Activated T-cell treated with anti-CD3 and anti-CD28 coated beads, Interleukin-2, amount 50 U/mL, for 72 hours (primary cell): ENCODE measurements at places on chromosomes 1 and 21. TPM values are rescaled to one million over a fixed set of nuclear protein-coding genes. Genes with fewer than 3 reads are reported as not detected.
A peak's percentile ranks its signal among the peaks of the same experiment; 100 is the strongest.

DNA sequence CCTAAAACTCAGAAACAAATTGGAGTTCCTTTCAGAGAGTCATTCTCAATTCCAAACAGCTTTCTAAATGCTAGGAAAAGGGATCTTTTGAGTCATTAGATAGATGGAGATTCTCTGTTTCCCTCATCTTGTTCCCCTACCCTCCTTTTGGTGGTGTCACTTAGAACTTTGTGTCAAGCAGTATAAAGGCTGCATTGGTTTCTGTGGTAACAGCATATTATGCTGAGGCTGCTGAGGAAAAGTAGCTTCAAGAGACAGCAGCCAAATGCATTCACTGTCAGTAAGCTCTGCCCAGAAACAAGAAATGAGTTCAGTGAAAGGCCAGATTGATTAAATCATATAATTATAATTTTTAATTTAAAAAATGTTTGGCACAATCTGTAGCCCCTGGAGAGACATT is 144.1 kb downstream of the LRRC40 start:
- H3K27me3 ChIP-seq, result no peaks in the 10 kb centered on the region
- no peak overlapping the region for H3K4me3 ChIP-seq
- DNase-seq, result no peak
- H3K4me1 ChIP-seq, result no peaks in the 10 kb centered on the region
- no peak overlapping the region for H3K27ac ChIP-seq

The ADAMTSL4 gene
- 2.6 TPM for total RNA-seq

The VCAM1 gene
- 0.58 TPM for total RNA-seq

DNA sequence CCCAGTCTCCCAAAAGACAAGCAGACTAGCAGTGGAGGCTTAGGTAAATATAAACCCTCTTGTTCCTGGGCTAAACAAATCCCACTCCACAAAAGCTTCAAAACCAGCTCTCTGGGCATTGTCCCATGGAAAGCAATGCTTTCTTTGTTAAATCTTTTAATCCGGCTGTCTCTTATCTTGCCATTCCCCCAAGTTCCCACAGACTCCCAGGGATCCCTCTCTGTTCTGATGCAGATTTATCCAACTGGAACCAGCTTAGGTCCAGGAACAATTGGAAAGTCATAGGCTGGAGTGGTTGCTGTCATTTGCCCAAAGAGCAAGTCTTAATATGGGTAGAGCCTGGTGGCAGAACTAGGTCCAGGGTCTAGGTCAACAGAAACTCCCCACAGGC is 110.1 kb upstream of the ATP1A1 start:
- no peak overlapping the region for H3K27ac ChIP-seq
- H3K4me3 ChIP-seq, result no peak overlapping the region
- DNase-seq, result no peak
- no peaks in the 10 kb centered on the region for H3K36me3 ChIP-seq

DNA sequence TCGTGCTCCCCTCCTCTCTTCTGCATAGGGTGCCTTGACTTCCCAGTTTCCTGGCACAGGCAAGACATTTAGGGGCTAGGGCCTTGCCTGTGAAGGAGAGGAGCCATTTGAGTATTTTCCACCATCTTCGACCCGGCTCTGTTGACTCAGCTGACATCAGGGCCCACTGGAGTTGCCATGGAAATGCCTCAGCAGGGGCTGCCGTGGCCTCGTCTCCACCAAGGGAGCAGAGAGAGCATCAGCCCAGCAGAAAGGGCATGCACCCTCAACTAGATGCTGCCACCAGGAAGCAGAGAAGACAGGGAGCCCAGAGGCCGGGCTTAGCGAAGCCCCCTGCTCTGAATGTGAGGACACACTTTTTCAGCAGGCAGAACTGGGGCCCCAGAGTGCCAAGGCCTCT is 101.9 kb upstream of the ACTL8 start:
- no peaks in the 10 kb centered on the region for H3K27me3 ChIP-seq
- H3K4me1 ChIP-seq, result no peaks in the 10 kb centered on the region
- H3K27ac ChIP-seq, result no peak overlapping the region
- H3K36me3 ChIP-seq, result no peaks in the 10 kb centered on the region
- DNase-seq, result no peak
- H3K4me3 ChIP-seq, result no peak overlapping the region

GRCh38 chr1:156262461-156263287 is 14.8 kb upstream of the PAQR6 start:
- DNase-seq, result no peak
- peak overlapping the region; percentile 3 for H3K27ac ChIP-seq
- no peaks in the 10 kb centered on the region for H3K4me1 ChIP-seq
- H3K4me3 ChIP-seq, result no peak overlapping the region

- no peak for DNase-seq
- no peaks in the 10 kb centered on the region for H3K27me3 ChIP-seq
- no peak overlapping the region for H3K4me3 ChIP-seq
- H3K4me1 ChIP-seq, result peaks cover 7% of the 10 kb centered on the region
Observed at GRCh38 chr1:62727656-62728407, 39.6 kb upstream of the DOCK7 start.

GRCh38 chr21:29168891-29169315 is 38.5 kb downstream of the MAP3K7CL start:
- no peak overlapping the region for H3K27ac ChIP-seq
- H3K4me3 ChIP-seq, result no peak overlapping the region
- H3K4me1 ChIP-seq, result peaks cover 4% of the 10 kb centered on the region
- DNase-seq, result no peak
- no peaks in the 10 kb centered on the region for H3K27me3 ChIP-seq

The TCEA3 gene
- 4.7 TPM for total RNA-seq

DNA sequence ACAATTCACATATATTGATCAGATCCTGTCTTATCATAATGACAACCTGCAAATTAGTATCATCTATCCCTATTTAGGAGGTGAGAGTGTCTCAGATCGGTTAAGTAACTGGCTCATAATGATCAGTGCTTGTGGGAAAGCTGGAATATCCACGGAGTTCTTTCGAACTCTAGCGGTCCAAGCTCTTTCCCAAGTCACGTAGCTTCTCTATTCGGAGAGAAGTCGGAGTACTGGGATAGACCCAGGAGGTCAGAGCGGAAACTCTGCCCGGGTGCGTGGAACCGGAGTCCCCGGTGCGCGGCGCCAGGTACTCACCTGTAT is 339 bp downstream of the PTGS2 start:
- no peaks in the 10 kb centered on the region for H3K36me3 ChIP-seq
- peak overlapping the region; percentile 68 for H3K27ac ChIP-seq
- DNase-seq, result no peak
- H3K4me1 ChIP-seq, result peaks cover 22% of the 10 kb centered on the region
- peak overlapping the region; percentile 92 for H3K4me3 ChIP-seq
- peaks cover 66% of the 10 kb centered on the region for H3K27me3 ChIP-seq

GRCh38 chr21:37800057-37800455 is 116.2 kb downstream of the KCNJ6 start:
- peaks cover 13% of the 10 kb centered on the region for H3K27me3 ChIP-seq
- no peak overlapping the region for H3K27ac ChIP-seq
- DNase-seq, result no peak
- no peaks in the 10 kb centered on the region for H3K36me3 ChIP-seq
- no peak overlapping the region for H3K4me3 ChIP-seq
- no peaks in the 10 kb centered on the region for H3K4me1 ChIP-seq
